ENCODE measurements at places on chromosomes 16 and 17.
A peak's percentile ranks its signal among the peaks of the same experiment; 100 is the strongest.

DNA sequence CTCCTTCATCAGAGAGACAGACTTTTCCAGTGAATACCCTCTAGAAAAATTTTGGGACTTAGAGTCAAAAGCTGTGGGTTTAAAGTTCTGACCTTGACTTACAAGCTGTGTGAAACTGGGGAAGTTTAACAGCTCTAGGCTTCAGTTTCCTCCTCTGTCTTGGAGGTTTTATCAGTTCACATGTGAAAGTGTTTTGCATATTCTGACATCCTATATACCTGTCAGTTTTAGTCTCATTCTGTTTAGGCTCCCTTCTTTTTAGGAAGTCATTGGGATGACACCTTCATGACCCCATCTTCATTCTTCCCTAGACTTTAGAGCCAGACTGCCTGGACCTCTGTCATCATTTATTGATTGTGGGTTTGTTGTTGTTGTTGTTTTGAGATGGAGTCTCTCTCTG lies 44.4 kb downstream of the YPEL2 start:
- H3K4me3 ChIP-seq = no peak overlapping the region
- H3K27me3 ChIP-seq = no peaks in the 10 kb centered on the region
- H3K27ac ChIP-seq = no peak overlapping the region
- H3K4me1 ChIP-seq = peaks cover 64% of the 10 kb centered on the region
- H3K36me3 ChIP-seq = no peaks in the 10 kb centered on the region
- DNase-seq = no peak

DNA sequence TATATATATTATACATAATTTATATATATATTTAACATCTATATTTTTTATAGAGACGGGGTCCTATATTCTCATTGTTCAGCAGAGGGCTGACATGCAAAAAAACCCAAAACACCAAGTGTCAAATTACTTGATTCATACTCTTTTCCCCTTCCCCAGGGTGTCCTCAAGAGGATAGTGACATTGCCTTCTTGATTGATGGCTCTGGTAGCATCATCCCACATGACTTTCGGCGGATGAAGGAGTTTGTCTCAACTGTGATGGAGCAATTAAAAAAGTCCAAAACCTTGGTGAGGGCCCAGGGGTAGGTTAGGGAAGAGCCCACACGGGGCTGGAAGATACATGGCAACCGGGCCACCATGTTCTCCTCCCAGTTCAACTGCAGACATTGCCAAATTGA lies 11.0 kb downstream of the ITGAM start:
- no peaks in the 10 kb centered on the region for H3K27me3 ChIP-seq
- no peaks in the 10 kb centered on the region for H3K4me1 ChIP-seq
- no peak for DNase-seq
- H3K27ac ChIP-seq = no peak overlapping the region
- no peak overlapping the region for H3K4me3 ChIP-seq

GRCh38 chr17:8889458-8890210 lies 22.2 kb upstream of the PIK3R6 start:
- DNase-seq = no peak
- H3K4me1 ChIP-seq = no peaks in the 10 kb centered on the region

GRCh38 chr17:75428543-75429469 lies 23.3 kb upstream of the GRB2 start:
- no peak for DNase-seq
- H3K36me3 ChIP-seq = no peaks in the 10 kb centered on the region
- H3K4me3 ChIP-seq = no peak overlapping the region
- no peaks in the 10 kb centered on the region for H3K27me3 ChIP-seq
- peaks cover 5% of the 10 kb centered on the region for H3K4me1 ChIP-seq
- H3K27ac ChIP-seq = no peak overlapping the region

DNA sequence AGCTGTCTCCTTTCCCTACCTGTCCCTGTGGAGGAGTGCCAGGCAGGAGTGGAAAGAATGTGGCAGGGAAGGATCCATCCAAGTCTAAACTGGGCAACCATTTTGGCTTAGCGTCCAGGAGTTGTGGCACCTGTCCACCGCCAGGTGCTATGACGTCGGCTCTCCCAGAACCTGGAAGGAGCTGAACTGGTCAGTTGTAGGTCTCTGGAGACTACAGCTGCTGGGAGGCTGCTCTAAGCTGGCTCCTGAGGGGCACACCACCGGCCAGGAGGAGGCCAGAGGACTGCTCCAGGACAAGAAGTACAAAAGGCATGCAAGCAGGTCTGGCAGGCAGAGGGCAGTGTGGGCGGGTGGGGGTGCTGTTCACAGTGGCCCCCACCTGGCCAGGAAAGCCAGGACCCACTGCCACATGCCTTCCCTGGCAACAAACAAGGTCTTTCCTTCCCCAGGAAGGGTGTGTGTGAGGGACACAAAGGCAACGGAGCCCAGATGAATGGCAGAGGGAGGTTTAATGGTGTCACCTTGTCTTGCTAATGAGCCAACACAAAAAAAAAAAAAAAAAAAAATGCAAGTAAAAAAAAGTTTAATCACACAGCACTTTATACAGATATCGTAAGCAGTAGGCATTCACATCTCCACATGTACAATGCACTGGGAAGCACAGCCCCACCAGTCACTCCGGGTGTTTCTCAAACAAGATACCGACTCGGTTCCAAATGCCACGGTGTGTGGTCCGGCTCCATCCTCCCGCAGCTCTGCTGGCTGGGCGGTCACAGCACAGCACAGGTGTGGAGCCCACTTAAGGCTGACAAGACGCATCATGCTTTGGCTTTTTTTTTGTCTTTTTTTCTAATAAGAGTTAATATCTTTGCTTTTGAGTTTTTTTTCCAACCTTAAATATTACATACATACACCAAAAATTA lies 4.8 kb downstream of the SPHK1 start:
- H3K36me3 ChIP-seq = peaks cover 4% of the 10 kb centered on the region
- no peak overlapping the region for H3K4me3 ChIP-seq
- peak; percentile 38 for DNase-seq
- no peaks in the 10 kb centered on the region for H3K27me3 ChIP-seq

GRCh38 chr17:17052462-17053221 lies 10.4 kb downstream of the MPRIP start:
- no peak overlapping the region for H3K4me3 ChIP-seq
- DNase-seq = no peak
- H3K36me3 ChIP-seq = no peaks in the 10 kb centered on the region

DNA sequence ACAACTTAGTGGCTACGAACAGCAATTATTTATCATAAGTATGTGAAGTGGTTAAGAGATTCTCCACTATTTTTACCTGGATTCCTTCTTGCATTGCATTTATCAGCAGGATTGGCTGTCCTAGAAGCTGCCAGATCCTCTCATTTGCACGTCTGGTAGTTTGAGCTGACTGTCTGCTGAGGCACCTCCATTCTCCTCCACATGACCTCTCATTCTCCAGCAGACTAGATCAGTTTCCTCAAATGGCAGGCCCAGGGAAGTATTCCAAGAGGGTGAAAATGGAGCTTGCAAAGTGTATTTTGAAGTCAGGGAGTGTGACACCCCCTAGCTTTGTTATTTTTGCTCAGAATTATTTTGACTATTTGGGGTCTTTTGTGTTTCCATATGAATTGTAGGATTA lies 870.1 kb downstream of the CDH11 start:
- no peaks in the 10 kb centered on the region for H3K36me3 ChIP-seq
- H3K27ac ChIP-seq = no peak overlapping the region
- DNase-seq = no peak

DNA sequence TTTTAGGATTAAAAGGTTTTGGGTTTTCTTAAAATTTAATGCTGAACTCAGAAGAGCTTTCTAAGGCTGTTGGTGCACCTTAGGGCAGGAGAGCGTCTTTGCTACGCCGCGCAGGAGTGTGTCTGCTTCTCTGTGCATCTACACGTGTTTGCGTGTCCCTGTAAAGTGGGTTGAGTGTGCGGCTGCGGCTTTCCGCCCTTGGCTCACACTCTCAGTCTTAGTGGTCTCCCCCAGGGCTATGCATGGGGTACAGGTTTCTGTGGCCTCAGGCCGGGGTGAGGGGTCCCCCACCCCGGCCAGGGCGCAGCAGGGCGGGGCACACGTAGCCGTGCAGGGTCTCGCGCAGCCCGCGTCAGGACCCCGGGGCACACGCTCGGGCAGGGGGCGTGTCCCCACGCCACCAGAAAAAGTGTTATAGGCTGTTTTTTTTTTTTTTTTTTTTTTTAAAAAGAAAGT lies 727 bp upstream of the TENT4B start:
- H3K27ac ChIP-seq = peak overlapping the region; percentile 99
- peaks cover 39% of the 10 kb centered on the region for H3K4me1 ChIP-seq
- no peaks in the 10 kb centered on the region for H3K27me3 ChIP-seq
- peak overlapping the region; percentile 74 for H3K4me3 ChIP-seq
- H3K36me3 ChIP-seq = no peaks in the 10 kb centered on the region

DNA sequence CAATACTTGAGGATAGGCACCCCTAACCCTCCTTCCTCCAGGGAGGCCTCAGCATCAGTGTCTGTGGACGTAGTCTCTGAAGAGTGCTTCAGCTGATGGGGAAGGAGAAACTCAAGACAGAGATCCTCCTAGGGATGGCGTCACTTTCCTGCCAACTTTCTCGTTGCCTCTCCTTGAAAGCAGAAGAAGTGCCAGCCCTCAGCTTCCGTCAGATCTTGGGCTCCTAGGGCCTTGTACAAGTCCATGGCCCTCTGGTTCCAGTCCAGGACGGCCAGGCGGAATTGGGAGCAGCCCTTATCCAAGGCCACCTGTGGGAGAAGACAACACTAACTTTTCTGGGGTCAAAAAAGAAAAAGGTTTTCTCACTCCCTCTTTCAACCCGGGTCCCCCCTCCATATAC lies 1.3 kb downstream of the SAT2 start:
- peak overlapping the region; percentile 94 for H3K27ac ChIP-seq
- no peaks in the 10 kb centered on the region for H3K36me3 ChIP-seq
- no peak overlapping the region for H3K4me3 ChIP-seq
- H3K4me1 ChIP-seq = peaks cover 14% of the 10 kb centered on the region
- no peaks in the 10 kb centered on the region for H3K27me3 ChIP-seq

GRCh38 chr16:165539-166374 lies at the start of gene HBM:
TSS of gene HBM (plus strand) at chr16:165978. CDS start at chr16:165998, 20 bp downstream.
- no peaks in the 10 kb centered on the region for H3K36me3 ChIP-seq
- DNase-seq = no peak
- H3K4me3 ChIP-seq = no peak within 1 kb of the TSS
- no peak within 1 kb of the TSS for H3K27ac ChIP-seq
- H3K4me1 ChIP-seq = peaks cover 19% of the 10 kb centered on the region

DNA sequence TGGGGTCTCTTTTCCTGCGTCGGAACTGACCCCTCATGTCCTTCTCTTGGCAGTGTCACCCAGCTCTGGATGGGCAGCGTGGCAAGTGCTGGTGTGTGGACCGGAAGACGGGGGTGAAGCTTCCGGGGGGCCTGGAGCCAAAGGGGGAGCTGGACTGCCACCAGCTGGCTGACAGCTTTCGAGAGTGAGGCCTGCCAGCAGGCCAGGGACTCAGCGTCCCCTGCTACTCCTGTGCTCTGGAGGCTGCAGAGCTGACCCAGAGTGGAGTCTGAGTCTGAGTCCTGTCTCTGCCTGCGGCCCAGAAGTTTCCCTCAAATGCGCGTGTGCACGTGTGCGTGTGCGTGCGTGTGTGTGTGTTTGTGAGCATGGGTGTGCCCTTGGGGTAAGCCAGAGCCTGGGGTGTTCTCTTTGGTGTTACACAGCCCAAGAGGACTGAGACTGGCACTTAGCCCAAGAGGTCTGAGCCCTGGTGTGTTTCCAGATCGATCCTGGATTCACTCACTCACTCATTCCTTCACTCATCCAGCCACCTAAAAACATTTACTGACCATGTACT lies 13.2 kb downstream of the IGFBP4 start:
- H3K4me3 ChIP-seq = no peak overlapping the region
- peak overlapping the region; percentile 11 for H3K27ac ChIP-seq
- no peak for DNase-seq
- H3K27me3 ChIP-seq = no peaks in the 10 kb centered on the region

- peak overlapping the region; percentile 84 for H3K27ac ChIP-seq
- peaks cover 8% of the 10 kb centered on the region for H3K36me3 ChIP-seq
- peak overlapping the region; percentile 38 for H3K4me3 ChIP-seq
- DNase-seq = no peak
- H3K27me3 ChIP-seq = no peaks in the 10 kb centered on the region
These were observed 18.6 kb downstream of the PRCD start for GRCh38 chr17:76558198-76559095.

GRCh38 chr17:1312261-1312870 lies 32.9 kb downstream of the TRARG1 start:
- H3K27me3 ChIP-seq = peaks cover 5% of the 10 kb centered on the region
- no peak overlapping the region for H3K4me3 ChIP-seq
- no peak overlapping the region for H3K27ac ChIP-seq
- H3K36me3 ChIP-seq = no peaks in the 10 kb centered on the region
- peak; percentile 9 for DNase-seq

- peaks cover 36% of the 10 kb centered on the region for H3K4me1 ChIP-seq
- H3K36me3 ChIP-seq = no peaks in the 10 kb centered on the region
- peak overlapping the region; percentile 94 for H3K27ac ChIP-seq
These were observed 41.0 kb upstream of the SREBF1 start for GRCh38 chr17:17877529-17878358.

DNA sequence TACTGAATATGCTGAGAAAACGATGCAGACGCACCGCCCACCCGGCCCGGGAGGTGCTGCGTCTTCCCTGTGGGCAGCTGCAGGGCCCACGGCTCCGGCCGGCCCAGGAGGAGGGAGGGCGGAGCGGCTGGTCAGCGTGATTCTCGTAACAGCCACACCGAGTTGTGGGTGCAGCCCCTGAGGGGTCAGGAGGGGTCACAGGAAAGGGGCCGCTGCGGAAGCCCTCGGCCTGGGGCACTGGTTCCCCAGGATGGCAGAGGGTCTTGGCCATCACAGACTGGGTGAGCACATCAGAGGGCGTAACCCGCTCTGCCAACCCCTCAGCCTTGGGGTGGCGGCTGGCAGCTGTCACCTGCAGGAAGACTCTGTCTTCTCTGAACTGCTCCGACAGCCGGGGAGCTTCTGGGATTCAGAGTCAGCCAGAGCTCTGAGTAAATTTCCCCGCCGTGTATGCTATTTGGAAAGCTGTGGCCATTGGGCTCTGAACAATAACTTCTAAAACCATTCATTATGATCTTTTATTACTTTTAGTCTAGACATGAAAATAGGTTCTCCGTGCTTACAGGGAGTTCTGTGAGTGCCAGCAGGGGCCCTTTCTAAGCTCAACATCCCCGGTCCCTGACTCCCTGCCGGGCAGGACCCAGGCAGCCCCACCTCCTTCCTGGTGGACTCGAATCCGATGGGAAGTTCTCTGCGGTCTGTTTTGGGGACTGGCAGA lies 87.4 kb upstream of the CHMP6 start:
- H3K27ac ChIP-seq = no peak overlapping the region
- H3K4me3 ChIP-seq = no peak overlapping the region
- H3K27me3 ChIP-seq = no peaks in the 10 kb centered on the region
- H3K36me3 ChIP-seq = no peaks in the 10 kb centered on the region
- no peaks in the 10 kb centered on the region for H3K4me1 ChIP-seq
- no peak for DNase-seq

GRCh38 chr17:49965524-49965909 lies 3.5 kb upstream of the DLX4 start:
- H3K4me3 ChIP-seq = no peak overlapping the region
- DNase-seq = no peak
- H3K27me3 ChIP-seq = no peaks in the 10 kb centered on the region

DNA sequence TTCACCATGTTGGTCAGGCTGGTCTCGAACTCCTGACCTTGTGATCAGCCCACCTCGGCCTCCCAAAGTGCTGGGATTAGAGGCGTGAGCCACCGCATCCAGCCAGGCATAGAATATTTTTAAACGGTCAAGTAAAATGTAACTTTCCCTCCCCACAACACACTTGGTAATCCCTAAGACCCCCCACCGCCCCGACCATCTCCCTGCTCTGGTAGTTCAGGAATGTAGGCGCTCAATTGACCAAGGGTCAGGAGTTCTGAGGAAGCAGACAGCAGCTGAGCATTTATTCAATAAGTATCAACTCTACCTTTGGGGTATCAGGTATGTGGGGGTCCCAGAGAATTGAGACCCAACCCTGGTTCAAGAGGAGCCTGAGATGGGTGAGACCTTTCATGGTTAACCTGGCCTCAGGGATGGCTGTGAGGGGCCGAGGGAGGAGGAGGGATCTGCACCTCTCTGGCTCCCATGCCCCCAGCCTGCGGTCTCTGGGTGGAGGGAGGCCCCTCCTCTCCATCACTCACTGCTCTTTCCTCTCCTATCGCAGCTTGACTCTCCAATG lies 48.4 kb upstream of the TOB1 start:
- H3K4me1 ChIP-seq = peaks cover 97% of the 10 kb centered on the region
- no peak for DNase-seq
- no peaks in the 10 kb centered on the region for H3K36me3 ChIP-seq
